Immature natural killer cell (primary cell): ENCODE measurements at places on chromosomes 7 and 10. TPM values are rescaled to one million over a fixed set of nuclear protein-coding genes. Genes with fewer than 3 reads are reported as not detected.

SYT15B gene
- polyA plus RNA-seq, result not detected

GPR26 gene
- not detected for polyA plus RNA-seq

CABCOCO1 gene
- polyA plus RNA-seq, result not detected

TNPO3 gene
- 49.4 TPM for polyA plus RNA-seq

LRRC27 gene
- 8.5 TPM for polyA plus RNA-seq

DENND2A gene
- not detected for polyA plus RNA-seq

KIAA1549 gene
- polyA plus RNA-seq, result not detected

MYL7 gene
- not detected for polyA plus RNA-seq

OPTN gene
- polyA plus RNA-seq, result 103 TPM

HMX3 gene
- not detected for polyA plus RNA-seq

ITIH5 gene
- not detected for polyA plus RNA-seq

PWWP2B gene
- 7.3 TPM for polyA plus RNA-seq

ATAD1 gene
- polyA plus RNA-seq, result 31.2 TPM

VGF gene
- polyA plus RNA-seq, result not detected

MLXIPL gene
- polyA plus RNA-seq, result not detected

- no peak for DNase-seq
Observed at GRCh38 chr10:89280508-89280907, 21.3 kb upstream of the IFIT2 start.

- no peak for DNase-seq
Observed at GRCh38 chr10:11012421-11013295, 5.0 kb upstream of the CELF2 start.

DNA sequence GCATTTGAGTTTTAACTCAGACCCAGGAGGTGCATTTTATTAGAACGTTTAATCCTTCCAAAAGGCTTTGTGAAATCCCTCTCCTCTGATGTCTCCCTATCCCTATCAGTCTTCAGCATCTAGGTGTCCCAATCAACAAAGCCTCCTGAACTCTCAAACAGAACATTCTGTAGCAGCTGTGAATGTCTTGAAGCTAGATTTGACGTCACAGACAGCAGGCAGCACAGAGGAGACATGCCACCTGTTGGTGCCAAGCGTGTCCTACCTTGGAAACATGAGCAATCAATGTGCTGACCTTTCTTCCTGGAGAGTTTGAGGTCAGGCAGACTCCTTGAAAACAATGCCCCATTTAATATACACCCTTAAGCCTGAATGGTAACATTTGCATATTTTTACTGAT lies 125.5 kb downstream of the RNLS start:
- DNase-seq, result no peak

DNA sequence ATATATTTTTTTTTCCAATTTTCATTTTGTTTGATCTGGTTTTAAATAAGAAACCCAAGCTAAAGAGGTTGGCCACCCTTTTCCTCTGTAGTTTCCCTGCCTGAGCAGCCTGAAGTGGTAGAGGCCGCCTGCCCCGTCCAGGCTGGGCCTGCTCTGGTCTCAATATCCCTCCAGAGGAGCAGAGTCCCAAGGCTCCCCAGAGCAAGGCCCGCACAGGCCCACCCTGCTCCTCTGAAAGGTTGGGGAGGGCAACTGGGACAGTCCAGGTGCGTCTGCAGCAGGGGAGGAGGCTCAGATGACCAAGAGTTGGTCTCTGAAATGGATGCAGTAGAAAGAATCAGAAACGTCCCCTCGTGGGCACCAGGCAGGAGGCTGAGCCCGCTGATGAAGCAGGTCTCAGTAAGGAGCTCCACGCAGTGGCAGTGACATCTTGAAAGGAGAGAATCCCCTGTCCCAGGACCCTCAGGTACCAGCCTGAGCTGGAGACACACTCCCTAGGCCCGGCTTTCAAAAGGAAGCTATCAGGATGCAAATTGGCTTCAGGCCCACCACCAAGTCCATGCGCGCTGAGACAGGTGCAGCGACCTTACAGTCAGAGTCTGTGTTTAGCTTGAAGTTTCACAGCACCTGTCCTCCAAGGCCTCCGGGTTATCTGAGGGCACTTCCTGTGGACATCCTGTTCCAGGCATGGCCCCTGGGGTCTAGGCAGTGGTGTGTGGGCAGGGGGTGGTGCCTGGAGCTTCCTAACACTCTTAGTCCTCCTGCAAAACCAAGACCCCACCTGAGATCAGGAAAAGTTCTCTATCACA lies 37.7 kb downstream of the EN2 start:
- no peak for DNase-seq

GRCh38 chr7:2503056-2503941 lies 16.3 kb upstream of the LFNG start:
- DNase-seq, result no peak

- no peak for DNase-seq
Observed at GRCh38 chr10:1581189-1581588, 156.1 kb downstream of the ADARB2 start.

DNA sequence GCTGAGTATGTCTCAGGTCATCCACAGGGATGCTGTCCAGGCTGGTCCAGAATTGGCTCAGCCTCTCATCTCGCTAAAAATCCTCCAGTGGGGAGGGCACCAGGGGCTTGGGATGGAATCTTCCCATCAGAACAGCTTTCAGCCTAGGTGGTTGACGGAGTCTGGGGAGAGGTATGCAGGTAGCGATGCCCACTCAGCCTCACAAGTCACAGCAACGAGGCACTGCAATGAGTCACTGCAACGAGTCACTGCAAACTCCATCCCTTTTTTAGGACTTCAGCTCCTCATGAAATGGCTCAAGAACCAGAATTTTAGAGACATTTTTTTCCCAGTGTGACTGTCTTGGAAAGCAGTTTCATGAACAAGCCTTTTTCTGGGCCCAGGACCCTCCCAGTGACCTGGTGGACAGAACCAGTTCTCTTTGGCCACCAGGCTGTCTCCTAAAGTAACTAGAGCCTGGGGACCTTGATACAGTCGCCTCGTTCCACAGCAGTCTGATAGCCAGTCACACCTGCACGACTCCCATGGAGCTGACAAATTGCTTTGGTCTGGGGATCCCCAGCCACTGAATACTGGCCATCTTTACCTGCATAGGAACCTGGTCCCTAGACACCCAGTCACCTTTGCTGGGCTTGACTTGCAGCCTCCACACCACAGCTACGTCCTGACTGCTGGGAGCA lies 41.3 kb upstream of the PPP2R2D start:
- no peak for DNase-seq

DNA sequence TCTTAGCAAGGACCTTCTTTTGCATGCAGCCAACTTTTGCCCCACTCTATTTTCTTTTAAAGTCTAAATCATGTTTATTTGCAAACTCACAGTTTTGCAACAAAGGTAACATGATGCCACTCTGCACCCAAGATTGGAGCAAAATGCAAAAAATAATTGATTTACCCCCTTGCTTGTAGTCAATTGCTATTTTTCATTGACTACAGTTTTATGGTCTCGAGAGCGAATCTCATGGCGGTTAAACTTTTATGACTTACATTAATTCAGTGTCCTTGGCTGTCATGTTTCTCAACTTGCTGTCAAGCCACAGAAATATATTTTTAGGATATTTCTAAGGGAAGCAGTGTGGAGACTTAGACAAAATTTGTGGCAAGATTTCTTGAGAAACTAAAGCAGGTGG lies 110.0 kb upstream of the JCAD start:
- no peak for DNase-seq

GRCh38 chr10:101136708-101137121 lies 5.6 kb downstream of the TLX1 start:
- no peak for DNase-seq

DNA sequence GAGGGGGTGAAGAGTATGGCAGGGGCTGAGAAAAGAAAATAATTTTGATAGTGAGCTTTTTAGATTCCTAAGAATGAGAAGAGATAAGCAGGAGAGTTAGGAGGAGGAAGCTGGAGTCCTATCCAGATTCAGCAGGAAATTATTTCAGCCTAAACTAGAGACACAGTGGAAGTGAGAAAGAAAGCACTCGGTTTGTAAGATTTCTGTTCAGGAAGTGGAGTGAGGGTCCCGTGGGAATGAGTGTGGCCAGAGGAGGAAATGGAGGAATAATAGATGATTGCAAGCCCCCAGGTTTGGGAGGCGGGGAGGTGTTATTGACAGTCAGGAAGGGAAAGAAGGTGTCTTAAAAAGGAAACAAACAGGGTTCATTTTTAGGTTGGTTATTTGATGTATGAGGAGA lies 84.8 kb upstream of the NRP1 start:
- DNase-seq, result no peak

GRCh38 chr7:138891446-138891810 lies 89.8 kb downstream of the KIAA1549 start:
- no peak for DNase-seq

DNA sequence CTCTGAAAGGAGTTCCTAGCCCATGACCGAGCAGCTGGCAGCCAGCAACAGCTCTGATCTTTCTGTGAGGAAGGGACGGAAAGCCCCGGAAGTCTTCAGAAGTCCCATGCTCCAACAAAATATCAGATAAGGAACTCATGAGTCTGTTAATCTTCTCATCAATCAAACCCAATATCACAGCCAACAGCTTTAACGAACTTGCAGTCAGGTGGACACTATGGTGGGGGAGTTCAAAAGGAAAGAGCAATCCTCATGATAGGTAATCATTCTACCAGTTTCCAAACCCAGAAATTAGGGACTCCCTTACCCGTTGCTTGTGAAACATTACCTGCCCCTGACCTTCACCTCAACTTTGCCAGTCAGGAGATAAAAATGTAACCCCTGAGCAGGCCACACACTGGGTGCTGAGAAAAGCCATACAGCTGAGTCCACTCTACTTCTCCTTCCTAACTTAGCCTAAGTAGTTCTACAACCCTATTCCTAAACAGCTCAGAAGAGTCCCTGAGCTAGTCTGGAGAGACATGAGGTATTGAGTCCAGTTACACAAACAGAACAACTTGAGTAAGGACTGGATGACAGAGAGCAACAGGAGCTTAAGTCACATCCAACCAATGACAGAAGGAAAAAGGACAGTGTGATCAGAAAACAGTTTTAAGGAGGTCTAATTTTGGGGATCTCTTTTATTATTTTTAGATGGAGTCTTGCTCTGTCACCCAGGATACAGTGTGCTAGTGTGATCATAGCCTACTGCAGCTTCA lies 2.2 kb downstream of the NDST2 start:
- no peak for DNase-seq

- no peak for DNase-seq
Observed at GRCh38 chr10:44242826-44243225, 142.1 kb downstream of the CXCL12 start.

- DNase-seq, result no peak
Observed at GRCh38 chr7:85565276-85565675, 378.4 kb upstream of the SEMA3D start.

GRCh38 chr7:99385564-99385963 lies 11.0 kb downstream of the ARPC1B start:
- no peak for DNase-seq

GRCh38 chr7:132934017-132934416 lies 147.9 kb downstream of the CHCHD3 start:
- DNase-seq, result no peak

DNA sequence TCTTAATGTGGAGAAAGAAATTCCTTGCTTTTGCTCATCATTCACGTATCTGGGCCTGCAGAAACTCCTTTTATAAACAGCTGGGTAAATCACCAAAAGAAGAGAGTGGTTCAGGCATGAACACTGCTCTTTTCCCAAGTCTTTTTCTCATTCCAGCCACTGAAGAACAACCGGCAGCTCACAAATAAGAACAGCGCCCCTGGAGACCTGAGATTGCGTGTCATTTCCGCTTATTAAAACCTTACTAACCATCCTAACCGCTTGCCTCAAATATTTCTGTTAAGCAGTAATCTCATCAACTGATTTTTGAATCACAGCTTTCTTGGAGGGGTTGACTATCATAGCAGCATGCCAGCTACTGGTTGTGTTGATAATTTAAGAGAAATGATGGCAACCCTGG lies 213.0 kb upstream of the PLXNA4 start:
- DNase-seq, result no peak

DNA sequence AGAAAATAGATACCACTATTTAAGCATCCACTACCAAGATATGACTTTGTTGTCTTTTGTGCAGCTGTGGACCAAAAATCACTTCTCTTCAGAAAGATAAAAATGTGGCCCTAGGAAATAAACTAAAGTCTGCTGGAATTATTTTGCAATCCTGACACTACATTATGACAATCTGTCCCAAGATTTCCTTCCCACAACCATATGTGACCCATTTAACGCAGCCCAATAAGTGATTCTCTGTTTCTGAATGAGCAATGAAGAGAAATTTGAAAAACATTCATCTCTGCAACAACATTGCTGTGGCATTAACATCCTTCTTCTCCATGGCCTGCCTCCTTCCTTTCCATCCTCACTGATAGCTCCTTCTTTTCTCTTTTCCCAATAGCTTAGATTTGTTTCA lies 212.0 kb downstream of the TSPAN12 start:
- no peak for DNase-seq

DNA sequence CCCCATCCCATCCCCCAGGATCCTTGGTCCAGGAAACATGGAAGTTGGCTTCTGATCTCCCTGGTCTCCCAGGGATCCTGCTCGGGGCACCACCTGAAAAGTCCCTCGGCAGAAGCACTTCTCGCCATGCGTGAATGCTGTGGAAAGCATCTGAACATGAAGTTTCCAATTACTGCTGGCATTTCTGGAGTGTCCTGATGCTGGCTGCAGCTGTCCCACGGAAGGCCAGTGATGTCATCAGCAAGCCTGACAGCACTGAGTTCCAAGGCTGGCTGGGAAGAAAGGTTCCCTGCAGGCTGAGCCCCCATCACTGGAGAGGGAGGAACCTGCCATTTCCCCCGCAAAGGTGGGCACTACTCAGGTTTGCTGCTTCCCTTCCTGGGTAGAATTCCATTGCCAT lies 71.4 kb downstream of the KCNMA1 start:
- no peak for DNase-seq

DNA sequence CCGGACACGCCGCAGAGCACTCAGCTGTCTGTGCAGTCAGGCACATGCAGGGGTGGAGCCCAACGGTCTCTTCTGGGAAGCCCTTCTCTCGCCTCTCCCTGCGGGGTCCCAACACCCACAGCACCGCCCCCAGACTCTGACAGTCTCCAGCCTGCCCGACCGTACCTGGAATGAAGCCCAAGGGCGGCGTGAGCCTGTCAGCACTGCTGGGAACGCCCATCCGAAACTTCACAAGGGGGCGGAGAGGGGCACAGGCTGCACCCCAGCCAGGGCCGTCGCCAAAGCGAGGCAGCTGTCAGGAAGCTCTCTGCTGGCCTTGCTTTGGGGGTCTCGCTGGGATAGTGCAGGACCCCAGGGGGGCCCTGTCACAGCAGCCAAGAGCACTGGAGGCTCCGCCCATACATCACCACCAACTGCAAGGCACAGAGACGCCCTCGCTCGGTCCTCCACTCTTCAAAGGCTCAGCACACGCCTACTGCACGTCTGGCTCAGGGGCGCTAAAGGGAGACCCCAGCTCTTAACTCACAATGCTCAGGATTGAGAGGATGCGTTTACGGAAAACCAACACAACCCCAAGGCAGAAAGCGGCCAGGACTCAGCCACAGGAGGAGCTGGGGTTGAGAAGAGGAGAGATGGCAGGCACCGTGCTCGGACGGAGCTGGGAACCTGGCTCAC lies 30.9 kb downstream of the MAD1L1 start:
- no peak for DNase-seq
